Posterior cingulate gyrus (tissue), 11 donors: ENCODE measurements at places on chromosomes 5 and 9.

DNA sequence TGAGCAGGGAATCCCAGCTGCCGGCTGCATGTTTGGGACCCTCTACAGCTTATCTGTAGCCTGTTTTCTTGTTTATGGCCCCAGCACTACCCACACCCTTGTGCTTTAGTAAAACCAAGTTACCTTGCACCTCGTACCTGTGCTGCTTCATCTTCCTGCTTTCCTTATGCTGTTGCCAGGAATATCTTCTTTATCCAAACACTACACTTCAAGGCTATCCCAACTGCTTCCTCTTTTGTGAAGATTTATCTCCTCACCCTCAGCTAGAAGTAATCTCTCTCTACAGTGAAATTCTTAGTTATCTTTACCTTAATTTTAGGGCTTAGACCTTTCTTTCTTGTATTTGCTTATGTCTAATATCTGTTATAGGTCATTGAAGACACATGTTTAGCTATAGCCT, 171.1 kb downstream of the KDM4C start:
- no peak for DNase-seq

- no peak for DNase-seq
Observed at GRCh38 chr9:124880501-124880900, 18.6 kb downstream of the ARPC5L start.

- peak; percentile 87 for DNase-seq
Observed at GRCh38 chr9:136283291-136284235, 20.3 kb downstream of the CCDC187 start.

- no peak for DNase-seq
Observed at GRCh38 chr9:81227507-81228245, 461.7 kb downstream of the TLE1 start.

- no peak for DNase-seq
Observed at GRCh38 chr9:86604741-86605140, 250.5 kb upstream of the TUT7 start.

GRCh38 chr5:82991059-82991458, 86.1 kb downstream of the TMEM167A start:
- no peak for DNase-seq

DNA sequence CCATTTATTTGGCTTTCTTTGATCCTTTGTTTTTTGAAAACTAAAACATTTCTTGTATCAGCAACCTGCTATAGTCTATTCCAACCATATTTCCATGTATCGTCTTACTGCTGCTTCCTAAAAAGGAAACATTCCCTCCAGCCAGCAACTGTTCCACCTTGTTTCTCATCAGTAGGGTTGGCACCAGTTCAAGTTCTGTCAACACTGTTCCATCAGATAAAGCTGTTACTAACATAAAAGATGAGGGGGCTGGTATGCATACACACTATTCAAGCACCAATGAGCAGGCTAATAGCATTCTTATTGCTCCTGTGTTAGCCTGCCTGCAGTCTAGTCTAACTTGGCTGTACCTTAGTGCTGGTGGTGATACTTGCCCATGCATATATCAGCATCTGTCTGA, 178.3 kb downstream of the CWC27 start:
- DNase-seq = no peak

DNA sequence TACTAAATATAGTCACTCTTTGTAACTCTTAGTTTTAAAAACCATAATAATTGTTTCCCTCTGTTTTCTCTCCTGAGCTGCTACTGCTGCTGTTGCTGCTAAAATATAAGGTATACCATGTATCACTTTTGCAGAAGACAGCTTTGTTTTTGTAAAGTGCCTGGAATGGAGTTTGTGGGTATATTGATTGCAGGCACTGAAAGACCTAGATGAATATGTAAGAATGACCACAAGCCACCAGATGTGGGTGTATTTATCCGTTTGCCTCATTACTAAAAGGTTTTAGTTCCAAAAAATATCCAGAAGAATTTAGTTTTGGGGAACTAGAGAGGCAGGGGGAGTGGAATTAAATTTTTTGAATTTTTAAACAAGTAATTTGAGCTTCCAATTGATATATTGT, 151.1 kb upstream of the CDKN2B start:
- no peak for DNase-seq

DNA sequence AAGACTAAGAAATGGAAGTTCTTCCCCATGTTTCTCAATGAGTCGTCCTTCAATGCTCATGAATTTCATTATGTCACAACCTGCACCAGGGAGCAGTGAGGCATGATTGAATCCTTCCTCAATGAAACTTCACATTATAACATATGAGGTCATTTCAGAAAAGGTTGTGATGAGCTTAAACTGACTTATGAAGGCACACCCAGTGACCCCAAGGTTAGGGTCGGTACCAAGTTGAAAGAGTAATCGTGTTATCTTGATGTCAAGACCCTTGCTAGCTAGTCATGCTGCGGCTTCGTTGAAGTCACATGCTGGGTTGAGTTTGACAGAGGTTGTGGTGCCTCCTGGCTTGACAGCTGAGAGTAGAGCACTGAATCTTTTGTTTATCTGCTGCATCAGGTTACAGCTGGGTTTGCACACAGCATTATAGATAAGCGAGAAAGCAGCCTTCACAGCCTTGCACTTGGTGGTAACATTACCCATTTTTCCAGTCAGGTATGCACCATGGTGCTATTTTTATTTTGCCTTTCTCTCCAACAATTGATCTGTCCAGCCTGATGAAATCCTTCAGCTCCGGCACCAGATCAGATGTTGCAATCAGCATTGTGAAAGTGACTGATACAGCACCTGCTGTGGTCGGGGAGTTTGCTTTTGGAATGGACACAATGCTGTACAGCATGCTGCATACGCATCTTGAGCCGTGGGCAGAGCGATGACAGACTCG, 133.2 kb downstream of the ERCC6L2 start:
- DNase-seq = no peak

GRCh38 chr9:6581253-6581652, 64.3 kb downstream of the GLDC start:
- no peak for DNase-seq

- DNase-seq = no peak
Observed at GRCh38 chr5:14348142-14348541, 205.0 kb downstream of the TRIO start.

GRCh38 chr5:38285226-38285625, 26.9 kb downstream of the EGFLAM start:
- DNase-seq = no peak

DNA sequence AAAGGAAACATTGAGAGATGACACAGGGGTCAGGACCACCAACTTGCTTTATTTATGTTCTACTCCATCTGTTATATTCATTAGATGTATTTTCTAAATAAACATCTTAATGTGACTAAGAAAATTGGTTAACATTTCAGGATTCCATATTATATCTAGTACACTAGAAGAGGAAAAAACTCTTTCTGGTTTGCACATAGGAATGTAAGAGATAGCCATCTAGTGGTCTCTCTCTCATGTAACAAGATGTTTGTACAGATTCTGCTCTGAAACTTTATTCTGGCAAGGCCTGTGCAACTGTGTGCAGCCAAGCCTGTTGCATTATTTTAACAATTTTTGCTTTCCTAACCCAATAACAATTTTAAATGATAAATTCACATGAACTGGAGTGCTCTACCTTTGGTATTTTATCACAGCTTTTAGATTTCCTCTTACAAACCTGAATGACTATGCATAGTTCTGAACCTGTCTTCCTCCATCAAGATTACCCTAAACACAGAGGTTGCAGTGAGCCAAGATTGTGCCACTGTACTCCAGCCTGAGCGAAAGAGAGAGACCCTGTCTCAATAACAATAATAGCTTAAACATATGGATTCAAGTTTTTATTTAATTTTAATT, 148.2 kb downstream of the GIN1 start:
- no peak for DNase-seq

DNA sequence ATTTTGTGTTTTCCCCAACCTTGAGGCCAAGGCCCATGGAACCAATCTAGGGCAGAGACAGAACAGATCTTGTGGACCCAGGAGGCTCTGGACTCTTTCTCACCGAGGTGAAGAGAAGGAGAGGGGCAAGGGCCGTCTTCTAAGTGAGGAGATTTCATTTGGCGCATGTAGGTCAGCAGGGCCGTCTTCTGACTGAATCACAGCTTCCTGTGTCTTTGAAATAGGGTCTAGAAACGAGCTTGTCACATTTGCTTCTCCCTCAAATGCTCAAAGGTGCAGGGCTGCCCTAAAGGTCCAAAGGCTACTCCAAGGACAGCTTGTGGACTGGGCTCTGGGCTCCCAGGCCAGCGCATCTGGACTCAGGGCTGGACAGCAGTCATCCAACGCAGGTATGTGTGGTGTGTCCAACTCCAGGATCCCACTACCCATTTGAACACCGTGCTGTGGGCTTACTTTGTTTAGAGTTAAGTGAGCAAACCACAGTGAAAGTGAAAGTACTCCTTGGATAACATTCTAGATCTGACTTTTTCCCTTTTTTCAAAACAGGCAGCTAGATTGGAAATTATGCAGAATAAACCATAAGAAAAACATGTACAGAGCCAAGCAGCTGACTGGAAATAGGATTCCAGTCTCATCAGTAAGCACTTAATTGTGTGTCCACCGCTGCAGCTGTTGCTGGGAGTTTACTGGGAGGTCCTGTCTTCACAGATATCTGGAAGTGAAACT, 357.0 kb downstream of the GADD45G start:
- DNase-seq = no peak

GRCh38 chr5:18660511-18660910, 1026.3 kb downstream of the TAF11L14 start:
- no peak for DNase-seq

GRCh38 chr9:136018257-136019031, 57.3 kb upstream of the UBAC1 start:
- DNase-seq = no peak
